Testis (tissue), 5 donors: ENCODE measurements at places on chromosomes 6 and 20. TPM values are rescaled to one million over a fixed set of nuclear protein-coding genes. Genes with fewer than 3 reads are reported as not detected.

DNA sequence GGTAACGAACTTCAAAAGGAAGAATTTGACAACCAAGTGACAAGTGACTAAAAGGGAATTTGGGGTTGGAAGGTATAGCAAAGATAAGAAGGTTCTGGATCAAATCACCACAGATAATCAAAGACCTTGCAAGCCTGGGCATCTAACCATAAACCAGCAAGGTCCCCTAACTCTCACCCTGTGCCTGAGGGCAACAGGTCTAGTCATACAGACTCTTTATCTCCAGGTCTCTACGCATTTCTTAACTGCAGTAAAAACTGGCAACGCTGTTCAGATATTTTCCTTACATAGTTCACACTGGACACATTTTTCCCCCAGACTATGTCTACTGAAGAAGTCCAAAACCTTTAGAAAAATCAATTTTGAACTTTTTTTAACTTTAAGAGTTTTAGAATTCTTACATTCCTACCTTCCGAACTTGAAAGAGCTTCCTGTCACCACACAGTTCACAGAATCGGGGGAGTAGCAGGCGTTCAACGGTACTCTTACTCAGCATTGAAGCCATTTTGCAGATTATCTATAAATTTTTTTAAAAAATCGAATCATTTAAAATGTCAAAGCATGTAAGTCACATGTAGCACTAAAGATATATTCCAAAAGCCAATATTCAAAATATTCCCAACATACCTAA lies 23.0 kb upstream of the ANKRD60 start:
- no peak for DNase-seq

DNA sequence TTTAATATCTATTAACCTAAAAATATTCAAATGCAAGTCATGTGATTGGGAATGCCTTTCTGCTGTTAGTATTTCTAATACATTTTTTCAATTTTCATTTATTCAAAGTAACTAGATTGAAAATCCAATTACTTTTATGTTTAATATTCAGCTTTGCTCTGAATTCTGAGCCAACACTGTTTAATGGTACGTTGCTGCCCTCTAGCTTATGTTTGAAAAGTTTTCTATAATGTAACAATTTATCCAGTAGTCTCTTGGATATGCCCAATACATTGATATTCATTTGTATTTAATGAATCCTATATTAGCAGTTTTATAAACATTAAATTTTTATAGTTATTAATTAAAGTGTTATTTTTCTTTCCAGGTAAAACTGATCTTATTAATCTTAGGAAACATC lies 47.4 kb downstream of the LGSN start:
- DNase-seq: no peak

DNA sequence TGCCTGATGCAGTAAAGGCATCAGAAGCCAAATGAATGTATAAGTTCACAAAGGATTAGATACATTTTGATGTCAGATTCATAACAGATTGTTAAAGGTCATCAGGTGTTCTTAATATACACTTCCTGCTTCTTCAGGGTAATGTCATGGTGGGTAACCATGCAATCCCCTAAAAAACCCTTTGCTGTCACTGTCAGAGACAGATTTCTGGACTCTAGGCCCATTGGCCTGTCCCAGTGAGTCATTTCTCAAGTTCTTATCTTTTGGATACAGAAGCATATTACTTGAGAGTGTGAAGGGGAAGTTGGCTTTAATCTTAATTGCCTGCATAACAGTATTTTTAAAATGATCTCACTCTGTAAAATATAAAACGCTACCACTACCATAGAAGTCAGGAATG lies 895.6 kb upstream of the MAP3K7 start:
- no peak for DNase-seq

- no peak for DNase-seq
Observed at GRCh38 chr6:140858381-140858971, 1274.2 kb upstream of the GJE1 start.

DNA sequence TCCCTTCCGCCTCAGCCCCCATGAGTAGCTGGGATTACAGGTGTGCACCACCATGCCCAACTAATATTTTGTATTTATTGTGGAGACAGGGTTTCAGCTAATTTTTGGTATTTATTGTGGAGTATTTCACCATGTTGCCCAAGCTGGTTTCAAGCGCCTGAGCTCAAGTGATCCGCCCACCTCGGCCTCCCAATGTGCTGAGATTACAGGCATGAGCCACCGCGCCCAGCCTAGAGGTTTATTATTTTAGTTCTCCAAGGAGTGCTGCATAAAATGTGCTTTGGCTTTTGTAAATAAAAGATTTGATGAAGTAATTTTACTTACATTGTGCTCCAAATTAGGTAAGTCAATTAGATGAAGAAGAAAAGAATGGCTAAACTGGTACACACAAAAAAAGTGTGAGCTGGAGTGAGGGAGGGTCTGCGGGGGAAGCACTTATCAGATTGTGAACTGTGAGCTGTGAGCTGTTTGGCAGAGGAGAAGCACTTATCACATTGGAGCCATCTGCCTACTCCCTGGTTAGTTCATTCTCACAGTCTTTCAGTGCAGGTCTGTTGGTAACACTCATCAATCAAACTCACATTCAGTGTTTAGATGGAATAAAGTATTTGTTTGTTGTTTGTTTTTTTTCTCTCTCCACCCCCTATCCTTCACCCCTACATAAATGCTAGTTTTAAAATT lies 398.0 kb downstream of the EPHA7 start:
- DNase-seq: no peak

- DNase-seq: peak; percentile 42
Observed at GRCh38 chr6:42028234-42029061, 21.9 kb upstream of the TAF8 start.

GRCh38 chr6:79571030-79571367 lies 33.8 kb upstream of the LCA5 start:
- no peak for DNase-seq

GRCh38 chr6:125192610-125192930 lies 39.0 kb downstream of the TPD52L1 start:
- no peak for DNase-seq

DNA sequence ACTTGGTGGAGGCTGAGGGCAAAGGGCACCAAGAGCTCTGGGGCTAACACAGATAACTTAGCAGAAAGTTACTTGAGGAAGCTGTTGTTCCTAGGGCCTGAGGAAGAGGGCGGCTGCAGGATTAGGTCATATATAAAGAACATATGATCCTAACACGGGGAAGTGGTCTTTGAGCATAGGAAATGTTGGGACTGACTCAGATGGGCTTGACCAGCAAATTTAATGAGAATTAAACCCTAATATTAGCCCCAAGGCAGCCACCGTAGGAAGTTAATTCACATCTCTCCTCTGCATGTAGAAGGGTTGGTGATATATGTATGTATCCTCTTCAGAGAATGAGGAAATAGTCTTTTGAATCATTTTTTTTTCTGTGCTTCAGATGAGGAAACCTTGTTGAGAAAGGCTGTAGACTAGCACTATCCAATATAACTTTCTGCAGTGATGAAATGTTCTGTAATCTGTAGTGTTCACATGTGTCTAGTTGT lies 9.2 kb upstream of the ZBTB9 start:
- DNase-seq: no peak

- no peak for DNase-seq
Observed at GRCh38 chr20:25223179-25223661, 24.7 kb upstream of the PYGB start.

DNA sequence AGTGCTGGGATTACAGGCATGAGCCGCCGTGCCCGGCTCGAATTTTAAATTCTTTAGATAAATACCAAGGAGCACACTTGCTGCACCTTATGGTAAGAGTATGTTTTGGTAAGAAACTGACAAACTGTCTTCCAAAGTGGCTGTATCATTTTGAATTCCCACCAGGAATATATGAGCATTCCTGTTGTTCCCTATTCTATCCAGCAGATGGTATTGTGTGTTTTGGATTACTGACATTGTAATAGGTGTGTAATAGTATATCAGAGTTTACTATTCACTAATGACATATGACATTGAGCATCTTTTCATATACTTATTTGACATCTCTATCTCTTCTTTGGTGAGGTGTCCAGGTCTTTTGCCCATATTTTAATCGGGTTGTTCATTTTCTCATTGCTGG lies 40.5 kb downstream of the TGM6 start:
- DNase-seq: no peak

DNA sequence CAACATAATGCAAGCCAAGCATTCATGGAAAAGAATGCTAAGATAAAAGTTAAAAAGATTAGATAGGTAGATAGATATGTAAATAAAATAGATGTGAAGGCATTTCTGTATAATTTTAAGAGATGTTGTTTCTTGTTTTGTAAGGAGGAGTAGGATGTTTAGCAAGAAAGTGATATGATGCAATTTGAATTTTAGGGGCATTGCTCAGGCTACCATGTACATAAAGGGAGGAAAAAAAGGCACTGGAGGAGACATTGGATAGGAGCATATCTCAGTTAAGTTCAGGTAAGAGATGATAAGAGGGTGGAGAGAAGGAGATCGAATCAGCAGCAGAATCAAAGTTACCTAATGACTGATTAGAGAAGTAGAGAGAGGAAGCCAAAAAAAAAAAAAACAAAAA lies 194.7 kb downstream of the TENT5A start:
- DNase-seq: no peak

DNA sequence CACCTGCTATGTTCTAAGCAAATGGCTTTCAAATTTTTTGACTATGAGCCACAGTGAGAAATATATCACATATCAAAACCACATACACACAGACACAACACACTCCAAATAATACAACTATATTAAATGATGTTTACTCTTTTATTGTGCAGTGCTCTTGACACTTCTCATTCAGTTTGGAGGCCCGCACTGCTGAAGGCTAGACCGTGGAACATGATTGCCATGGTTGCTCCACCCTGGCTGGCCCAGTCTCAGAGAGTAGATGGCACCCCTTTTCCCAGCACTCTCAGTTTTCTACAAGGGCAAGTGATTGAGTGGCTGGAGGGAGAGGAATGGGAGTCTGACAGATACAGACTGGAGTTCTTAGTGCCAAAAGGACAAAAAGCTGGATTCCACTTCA lies 86.9 kb downstream of the SH3BGRL2 start:
- no peak for DNase-seq

- no peak for DNase-seq
Observed at GRCh38 chr6:108903796-108904195, 55.6 kb downstream of the ARMC2 start.

NKAIN4 gene
- total RNA-seq: 6.0 TPM

CALHM4 gene
- total RNA-seq: 0.25 TPM

DEFB129 gene
- not detected for total RNA-seq

OOEP gene
- 26.9 TPM for total RNA-seq

CFAP61 gene
- 27.3 TPM for total RNA-seq

PLN gene
- 2.0 TPM for total RNA-seq
